ENCODE measurements at places on chromosomes 1 and 21.

DNA sequence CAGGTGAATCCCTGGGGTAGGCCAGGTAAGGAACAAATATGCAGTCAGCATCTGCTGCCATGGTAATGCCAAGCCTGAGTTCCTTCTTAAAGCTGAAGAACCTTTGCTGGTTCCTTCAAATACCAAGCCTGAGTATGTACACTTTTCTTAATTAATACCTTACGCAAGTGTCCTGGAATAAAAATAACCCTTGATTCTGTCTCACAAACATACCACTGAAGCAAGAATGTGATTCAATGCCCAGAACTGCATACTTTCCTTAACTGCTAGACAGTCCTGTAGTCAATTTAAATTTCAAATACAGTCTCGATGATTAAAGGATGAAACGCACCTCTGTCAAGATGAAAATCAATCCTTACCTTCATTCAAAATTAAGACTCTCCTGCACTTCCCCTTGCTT is 634.0 kb upstream of the CHRM3 start:
- DNase-seq = no peak

GRCh38 chr1:200354243-200354642 is 55.6 kb downstream of the ZNF281 start:
- DNase-seq = no peak

- no peak for DNase-seq
Measured at GRCh38 chr1:22104865-22105437, 37.9 kb downstream of the WNT4 start.

DNA sequence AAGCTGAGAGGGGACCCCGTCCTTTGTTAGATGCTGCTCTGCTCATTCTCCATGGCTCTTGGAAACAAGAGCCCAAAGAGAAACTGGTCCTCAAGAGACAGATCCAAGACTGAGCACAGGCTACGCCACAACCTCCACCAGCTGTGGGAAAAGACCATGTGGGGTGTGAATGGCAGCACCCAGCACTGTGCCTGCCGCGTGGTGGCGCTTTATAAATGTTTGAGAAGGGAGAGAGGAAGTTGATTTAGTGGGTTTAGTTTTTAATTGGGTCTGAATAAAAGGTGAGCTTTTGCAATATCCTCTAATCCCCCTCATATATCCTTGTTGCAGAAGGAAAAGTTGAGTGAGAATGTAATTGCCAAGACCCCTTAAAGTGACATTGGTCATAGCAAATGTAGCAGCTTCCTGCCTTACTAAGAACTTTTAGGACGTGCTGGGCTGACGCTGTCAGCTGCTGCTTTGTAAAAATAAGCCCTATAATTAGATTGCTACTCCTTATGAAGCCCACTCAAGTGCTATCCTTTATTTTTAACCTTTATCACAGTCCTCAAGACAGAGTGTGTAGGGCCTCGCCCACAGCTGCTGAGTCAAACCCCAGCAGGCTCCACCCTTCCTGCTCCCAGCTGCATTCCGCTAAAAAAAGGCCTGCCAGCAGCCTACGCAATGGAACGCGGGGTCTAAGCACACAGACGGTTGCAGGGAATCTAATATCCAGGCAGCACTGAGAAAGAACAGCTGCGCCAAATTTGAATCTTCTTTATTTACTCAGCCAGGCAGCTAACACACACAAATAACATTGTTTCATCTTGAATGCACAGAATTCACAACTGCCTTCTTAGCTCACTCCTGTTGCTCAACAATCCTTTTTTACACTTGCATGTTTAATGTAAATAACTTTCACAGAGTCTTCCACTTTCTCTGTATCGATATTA is 47.4 kb upstream of the PRDX6 start:
- peak; percentile 61 for DNase-seq
